CD8-positive, alpha-beta memory T cell (primary cell): ENCODE measurements at places on chromosomes 6 and 20.

- no peaks in the 10 kb centered on the region for H3K27me3 ChIP-seq
- no peak overlapping the region for H3K27ac ChIP-seq
- H3K4me1 ChIP-seq = peaks cover 27% of the 10 kb centered on the region
- no peaks in the 10 kb centered on the region for H3K36me3 ChIP-seq
- no peak for DNase-seq
Measured at GRCh38 chr6:149271348-149272340, 45.9 kb upstream of the TAB2 start.

GRCh38 chr20:53699085-53699674, 105.5 kb upstream of the ZNF217 start:
- no peak overlapping the region for H3K27ac ChIP-seq
- no peaks in the 10 kb centered on the region for H3K36me3 ChIP-seq
- no peak for DNase-seq
- H3K4me1 ChIP-seq = peaks cover 6% of the 10 kb centered on the region
- no peaks in the 10 kb centered on the region for H3K27me3 ChIP-seq
- no peak overlapping the region for H3K4me3 ChIP-seq

DNA sequence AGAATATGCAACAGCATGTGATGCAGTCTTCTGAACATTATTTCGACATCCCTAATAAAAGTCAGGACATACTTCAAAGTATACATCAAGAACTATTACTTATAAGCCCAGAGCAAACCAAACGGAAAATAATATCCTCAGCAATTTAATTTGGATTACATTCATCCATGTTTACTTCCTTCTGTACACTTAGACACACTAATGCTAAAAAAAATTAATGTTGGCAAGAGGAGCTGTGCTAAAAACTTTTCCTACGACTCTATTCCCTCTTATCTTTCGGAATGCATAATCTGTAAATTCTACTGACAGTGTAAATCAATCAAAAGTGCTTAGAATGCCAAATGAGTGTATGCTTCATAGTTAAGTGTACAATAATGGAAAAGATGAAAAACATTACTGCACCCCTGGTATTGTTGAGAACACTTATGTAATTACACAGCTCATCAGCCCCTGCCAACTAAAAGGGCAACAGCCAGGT, 301.2 kb upstream of the HSF2 start:
- no peaks in the 10 kb centered on the region for H3K4me1 ChIP-seq
- H3K4me3 ChIP-seq = no peak overlapping the region
- H3K27me3 ChIP-seq = no peaks in the 10 kb centered on the region

DNA sequence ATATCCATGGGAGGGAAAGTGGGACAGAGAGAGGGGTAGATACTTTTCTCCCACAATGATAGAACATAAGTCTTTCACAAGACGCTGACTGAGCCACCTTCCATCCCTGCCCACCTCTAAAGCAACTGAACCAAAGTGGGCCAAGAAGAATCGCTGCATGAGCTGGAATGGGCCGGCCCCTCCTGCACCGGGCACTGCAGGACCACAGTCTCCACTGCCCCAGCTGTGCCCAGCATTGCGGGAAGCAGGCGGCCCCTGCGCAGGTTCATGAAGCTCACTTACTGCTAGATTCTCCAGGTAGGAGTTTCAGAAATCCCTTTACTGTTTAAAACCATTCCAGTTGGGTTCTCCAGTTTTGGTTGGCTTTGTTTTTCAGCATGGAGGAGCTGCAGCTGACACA, 32.0 kb upstream of the CST7 start:
- H3K4me3 ChIP-seq = no peak overlapping the region
- no peaks in the 10 kb centered on the region for H3K27me3 ChIP-seq
- H3K4me1 ChIP-seq = no peaks in the 10 kb centered on the region
- H3K27ac ChIP-seq = no peak overlapping the region

GRCh38 chr6:3789018-3789895, 37.7 kb upstream of the PXDC1 start:
- H3K4me3 ChIP-seq = no peak overlapping the region
- H3K4me1 ChIP-seq = no peaks in the 10 kb centered on the region
- H3K27ac ChIP-seq = no peak overlapping the region
- H3K36me3 ChIP-seq = no peaks in the 10 kb centered on the region
